NCI-H82 (cell line): ENCODE measurements at places on chromosomes 2 and 18.

GRCh38 chr2:112630268-112630667, 15.5 kb upstream of the SLC20A1 start:
- DNase-seq: peak; percentile 19

DNA sequence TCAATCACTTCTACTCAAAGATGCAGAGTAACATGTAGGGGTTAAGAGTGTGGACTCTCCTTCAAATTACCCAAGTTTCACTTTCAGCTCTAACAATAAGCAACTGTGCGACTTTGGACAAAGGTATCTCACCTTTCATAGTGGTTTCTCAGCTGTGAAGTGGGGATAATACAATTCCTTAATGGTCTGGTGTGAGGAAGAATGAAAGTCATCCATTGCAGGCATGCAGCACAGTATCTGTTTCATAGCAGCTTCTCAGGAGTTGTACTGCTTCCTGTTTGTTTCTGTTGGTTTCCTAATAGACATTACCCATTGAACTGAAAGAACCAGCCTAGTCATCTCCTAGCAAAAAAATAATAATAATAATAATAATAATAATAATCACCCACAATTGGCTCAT, 74.4 kb downstream of the DDX18 start:
- DNase-seq: no peak

DNA sequence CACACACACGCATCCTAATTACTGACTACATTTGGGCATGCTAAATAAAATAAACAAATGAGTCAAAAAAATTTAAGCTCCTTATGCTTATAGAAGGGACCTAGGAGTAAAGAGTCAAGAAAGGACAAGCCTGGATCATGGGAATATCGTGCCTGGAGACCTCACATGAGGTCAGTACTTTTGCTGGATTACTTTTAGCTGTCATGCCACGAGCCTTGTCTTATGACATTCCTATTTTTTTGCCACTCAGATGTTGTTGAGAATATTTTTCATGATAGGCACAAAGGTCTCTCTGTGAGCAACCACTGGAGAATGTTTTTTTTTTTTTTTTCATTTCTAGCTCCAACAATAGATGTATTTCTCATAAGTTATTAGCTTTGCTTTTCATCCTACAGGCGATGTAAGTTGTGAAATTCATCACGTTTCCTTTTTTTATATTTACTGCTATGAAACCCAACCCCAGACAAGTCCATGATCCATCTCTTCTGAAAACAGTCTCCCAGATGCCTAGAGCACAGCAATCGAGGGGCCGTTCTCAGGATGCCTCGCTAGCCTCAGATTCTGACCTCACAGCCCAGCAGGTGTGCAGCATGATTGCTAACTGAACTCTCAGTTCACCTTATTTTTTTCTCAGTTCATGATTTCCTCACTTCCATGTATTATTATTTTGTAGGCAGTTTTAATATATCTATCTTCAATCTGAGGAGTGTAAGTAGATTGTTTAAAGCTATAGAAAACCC, 464.5 kb downstream of the IRS1 start:
- DNase-seq: no peak

- DNase-seq: peak; percentile 52
Observed at GRCh38 chr2:65227020-65227455, 593 bp upstream of the ACTR2 start.

DNA sequence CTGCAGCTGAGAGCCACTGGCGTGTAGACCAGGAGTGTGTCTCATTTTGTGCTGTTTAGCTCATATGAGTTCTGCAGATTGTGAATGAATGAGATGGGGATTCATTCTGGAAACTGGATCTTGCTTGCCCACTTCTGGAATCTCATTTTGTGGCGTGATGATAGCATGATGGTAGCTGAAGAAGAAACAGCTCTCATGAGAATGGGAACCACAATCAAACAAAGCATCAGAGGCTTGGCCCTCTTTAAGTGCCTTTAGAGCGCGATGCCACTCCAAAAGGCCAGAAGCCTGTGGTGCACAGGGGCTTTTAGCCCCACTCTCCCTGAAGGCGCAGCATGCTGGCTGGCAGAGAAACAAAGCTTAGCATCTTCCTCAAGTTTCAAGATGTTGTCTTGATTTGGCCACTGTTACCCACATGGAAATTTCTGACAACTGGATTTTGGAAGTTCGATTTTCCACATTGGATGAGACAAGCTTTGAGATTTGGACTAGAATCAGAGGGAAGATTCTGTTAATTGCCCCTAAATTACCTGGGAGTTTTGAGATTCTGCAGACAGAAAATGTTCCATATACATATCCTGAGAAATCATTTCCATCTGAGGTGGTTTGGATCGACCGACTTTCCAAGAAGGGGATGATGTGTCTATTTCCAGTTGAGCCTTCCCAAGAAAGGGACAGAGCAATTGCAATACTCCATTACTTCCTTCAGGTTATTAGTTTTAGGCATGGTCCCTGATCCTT, 234.5 kb downstream of the VAPA start:
- no peak for DNase-seq

DNA sequence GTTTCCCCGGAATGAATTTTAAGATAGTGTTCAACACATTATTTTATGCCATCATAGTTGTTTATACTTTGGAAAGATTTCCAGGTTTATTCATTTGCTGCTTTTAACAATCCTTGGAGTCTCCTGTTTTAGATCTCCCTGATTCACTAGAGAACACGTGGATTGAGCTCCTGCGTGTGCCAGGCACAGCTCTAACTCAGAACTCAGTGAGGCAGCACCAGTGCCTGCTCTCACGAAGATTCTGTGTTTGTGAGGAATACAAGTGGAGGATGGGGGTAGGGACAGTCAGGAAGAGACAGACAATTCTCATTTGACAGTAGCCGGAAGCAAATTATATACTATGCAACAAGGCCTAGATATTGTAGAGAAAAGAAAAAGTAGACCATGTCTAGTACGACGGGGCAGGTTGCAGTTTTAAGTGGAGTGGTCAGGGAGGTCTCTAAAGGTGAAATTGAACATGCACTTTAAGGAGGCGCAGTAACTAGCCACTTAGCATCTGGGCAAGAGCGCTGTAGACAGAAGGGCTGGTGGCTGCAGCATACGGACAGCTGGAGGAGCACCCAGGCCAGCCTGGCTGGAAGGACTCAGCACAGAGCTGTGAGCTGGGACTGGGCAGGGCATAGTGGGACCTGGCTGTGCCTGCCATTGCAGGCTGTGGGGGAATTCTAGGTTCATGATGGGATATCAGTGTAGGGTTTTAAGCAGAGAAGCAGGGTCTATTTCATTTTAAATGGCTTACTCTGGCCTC, 24.3 kb downstream of the RNF144A start:
- no peak for DNase-seq

GRCh38 chr2:216371721-216372702, at the start of gene MARCHF4:
TSS of gene MARCHF4 (minus strand) at chr2:216372483. CDS start at chr2:216370260, 2,223 bp downstream.
- peak; percentile 70 for DNase-seq

GRCh38 chr2:215727507-215728503, 285.5 kb downstream of the MREG start:
- DNase-seq: no peak
